ENCODE measurements at places on chromosomes 12 and 14.

DNA sequence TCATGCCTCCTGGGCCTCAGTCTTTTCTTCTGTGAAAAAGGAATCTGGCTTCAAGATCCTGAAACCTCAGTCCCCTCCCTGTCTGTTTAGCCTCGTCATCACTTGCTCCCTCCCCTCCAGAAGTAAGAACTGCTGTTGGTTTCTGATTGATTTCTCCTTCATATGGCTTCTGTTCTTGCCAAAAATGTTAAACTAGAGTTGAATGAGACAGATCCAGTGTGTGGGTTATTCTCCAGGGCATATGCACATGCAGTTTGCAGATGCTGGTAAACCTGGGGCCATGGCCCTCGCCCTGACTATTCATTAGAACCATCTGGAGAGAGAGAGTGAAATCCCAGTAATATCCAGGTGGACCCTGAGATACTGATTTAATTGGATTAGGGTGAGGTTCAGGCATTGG lies 175.1 kb downstream of the TMEM132C start:
- DNase-seq, result no peak

GRCh38 chr14:91207008-91207407 lies 37.5 kb downstream of the GPR68 start:
- no peak for DNase-seq

- no peak for DNase-seq
These were observed 23.8 kb upstream of the SMCO2 start for GRCh38 chr12:27422697-27423096.

GRCh38 chr12:12872139-12872933 lies 19.0 kb upstream of the GPRC5A start:
- no peak for DNase-seq

DNA sequence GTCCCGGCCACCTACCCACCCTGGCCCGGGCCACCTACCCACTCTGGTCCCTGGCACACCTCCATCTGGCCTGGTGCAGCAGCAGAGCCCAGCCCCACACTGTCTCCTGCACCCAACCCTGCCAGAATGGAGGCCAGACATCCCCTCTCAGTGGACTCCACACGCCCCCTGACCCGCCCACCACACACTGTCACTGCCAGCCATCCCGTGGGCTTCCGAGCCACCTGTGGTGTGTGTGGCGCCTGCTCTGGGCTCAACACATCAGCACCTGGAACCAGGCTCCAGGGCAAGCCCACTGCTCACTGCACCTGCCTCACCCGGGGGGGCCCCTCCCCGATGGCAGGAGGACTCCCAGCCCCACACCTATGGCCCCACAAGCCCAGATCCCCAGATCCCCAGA lies 50.5 kb downstream of the FBRSL1 start:
- DNase-seq, result no peak

DNA sequence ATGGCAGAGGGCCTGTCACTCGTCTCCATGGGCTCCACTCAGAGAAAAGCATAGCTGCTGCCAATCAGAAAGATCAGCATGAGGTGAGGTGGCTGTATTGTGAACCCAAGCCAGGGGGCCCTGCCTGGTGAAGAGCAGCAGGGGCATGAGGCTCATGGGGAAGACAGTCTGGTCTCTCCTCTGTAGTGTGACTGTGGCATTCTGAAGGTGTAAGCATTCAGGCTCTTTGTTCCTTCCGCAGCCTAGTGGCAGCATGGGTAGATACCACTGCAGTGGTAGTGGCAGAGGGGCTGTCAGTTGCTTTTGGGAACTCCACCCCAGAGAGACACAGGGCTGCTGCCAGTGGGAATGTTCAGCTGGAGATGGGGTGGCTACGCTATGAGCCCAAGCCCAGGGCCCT lies 5.1 kb upstream of the CLEC4D start:
- DNase-seq, result no peak

DNA sequence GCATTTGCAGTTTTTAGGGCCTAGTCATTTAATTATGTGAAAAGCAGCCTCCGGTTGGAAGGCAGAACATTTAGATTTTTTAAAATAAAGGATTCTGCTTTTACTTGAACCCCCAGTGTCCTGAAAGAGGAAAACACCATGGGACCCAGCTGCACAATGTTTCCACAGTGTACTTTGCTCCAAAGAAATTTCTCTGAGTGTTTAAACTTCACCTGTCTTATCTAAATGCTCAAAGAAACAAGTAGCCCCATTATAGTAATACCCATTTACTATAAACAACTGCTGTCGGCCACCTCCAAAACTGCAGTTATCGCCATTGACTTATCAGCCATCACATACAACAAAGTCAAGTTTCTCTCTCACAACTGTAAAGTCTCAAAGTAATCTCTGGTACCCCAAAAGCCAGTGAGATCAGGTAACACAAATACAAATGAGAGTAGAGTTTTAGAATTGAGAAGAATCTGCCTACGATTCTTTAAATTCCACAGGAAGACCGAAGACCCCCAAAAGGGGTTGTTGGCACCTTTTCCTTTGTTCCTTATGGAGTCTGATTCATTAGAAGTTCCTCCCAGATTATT lies 205.2 kb downstream of the NUBPL start:
- DNase-seq, result no peak

DNA sequence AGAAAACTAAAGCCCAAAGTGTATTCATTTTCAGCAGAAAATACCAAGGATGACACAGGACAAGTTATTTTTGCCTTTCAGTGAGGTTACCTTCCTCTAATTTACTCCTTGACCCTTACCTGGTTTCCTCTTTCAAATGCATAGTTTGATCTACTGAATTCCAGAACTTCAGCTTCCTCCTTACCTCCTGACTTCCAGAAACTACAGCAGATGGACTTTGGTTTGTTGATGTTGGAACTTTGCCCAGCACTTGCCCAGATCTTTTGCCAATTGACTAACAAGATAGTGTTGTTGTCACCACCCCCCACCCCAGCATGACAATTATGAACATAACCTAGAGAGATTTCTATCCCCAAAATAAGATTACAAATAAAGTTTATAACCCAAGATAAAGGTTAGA lies 63.2 kb downstream of the NAV3 start:
- DNase-seq, result no peak

DNA sequence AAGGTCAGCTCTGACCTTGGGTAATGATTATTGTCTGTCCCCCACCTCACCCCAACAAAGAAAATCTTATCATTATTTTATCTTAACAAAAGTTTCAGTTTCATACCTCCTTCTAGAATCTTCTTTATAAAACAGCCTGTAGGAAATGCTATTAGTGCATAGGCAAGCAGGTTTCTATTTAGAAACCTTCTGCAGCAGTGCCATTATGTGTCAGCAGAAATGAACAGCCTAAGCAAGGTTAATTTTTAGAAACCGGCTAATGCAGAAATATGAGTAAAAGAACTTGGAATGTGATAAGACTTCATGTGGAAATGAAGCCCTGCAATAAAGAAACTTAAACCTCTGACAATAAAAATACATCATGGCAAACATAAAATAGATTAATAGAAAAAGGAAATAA lies 814.4 kb downstream of the FSCB start:
- no peak for DNase-seq

- DNase-seq, result no peak
These were observed 20.4 kb upstream of the AMN start for GRCh38 chr14:102902086-102902485.

GRCh38 chr12:64781280-64782190 lies 22.3 kb upstream of the GNS start:
- DNase-seq, result peak; percentile 22

- no peak for DNase-seq
These were observed 877.6 kb upstream of the SEL1L start for GRCh38 chr14:82411298-82411697.

DNA sequence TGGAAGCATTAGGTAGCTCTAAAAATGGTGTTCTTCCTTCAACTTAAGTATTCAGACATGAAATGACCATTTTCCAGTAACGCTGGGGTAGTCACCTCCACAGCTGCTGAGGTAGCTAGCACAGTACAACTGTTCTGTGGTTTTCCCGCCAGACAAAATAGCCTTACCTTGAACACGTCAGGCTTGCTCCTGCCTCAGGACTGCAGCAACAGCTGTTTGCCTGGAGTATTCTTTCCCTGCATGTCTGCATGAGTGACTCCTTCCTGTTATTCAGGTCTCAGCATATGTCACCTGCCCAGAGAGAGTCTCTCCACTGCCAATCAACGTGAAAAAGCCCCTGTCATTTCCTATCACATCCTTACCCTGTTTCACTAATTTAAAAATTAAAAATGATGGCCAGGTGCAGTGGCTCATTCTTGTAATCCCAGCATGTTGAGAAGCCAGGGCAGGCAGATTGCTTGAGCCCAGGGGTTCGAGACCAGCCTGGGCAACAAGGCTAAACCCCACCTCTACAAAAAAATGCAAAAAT lies 37.9 kb downstream of the WDR89 start:
- no peak for DNase-seq

DNA sequence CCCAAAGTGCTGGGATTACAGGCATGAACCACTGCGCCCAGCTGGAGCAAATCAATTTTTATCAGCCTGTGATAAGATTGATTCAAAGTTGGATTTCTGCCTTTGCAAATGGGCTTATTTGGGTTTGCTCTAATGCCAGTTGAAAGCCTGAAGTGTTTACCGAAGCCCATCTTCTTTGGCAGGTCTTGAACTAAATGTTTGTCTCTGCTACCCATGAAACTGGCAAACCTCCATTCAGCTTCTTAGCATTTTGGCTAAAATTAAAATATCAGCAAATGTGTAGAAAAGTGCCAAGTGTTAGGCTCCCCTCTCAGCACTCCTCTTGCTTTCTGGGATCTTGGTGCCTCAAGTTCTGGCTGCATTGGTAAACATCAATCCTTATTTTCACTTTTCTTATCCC lies 61.5 kb downstream of the MGAT4C start:
- DNase-seq, result no peak

GRCh38 chr12:39905152-39905551 lies 200.7 kb downstream of the SLC2A13 start:
- no peak for DNase-seq

DNA sequence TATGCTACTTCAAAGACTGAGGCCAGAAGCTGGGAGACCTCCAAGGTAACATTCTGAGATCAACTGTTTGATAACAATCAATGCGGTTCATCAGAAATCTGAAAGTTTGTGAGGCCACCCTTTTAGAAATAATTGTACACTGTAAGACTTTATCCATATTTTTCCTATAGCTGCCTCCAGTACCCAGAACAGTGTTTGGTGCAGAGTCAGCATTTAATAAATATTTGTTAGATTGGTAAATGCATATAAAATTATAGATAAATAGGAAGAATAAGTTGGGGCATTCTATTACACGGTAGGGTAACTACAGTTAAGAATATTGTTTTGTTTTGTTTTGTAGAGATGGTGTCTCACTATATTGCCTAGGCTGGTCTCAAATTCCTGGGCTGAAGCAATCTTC lies 141.4 kb downstream of the C12orf42 start:
- DNase-seq, result no peak

GRCh38 chr12:123387508-123388176 lies 3.7 kb downstream of the KMT5A start:
- DNase-seq, result no peak

GRCh38 chr14:65239143-65239937 lies 137.0 kb upstream of the MAX start:
- DNase-seq, result no peak

GRCh38 chr14:39267608-39268005 lies 33.9 kb downstream of the MIA2 start:
- no peak for DNase-seq

GRCh38 chr12:77553976-77554619 lies 276.6 kb upstream of the NAV3 start:
- DNase-seq, result no peak

- peak; percentile 53 for DNase-seq
These were observed 77.9 kb downstream of the SPTB start for GRCh38 chr14:64801800-64802199.

DNA sequence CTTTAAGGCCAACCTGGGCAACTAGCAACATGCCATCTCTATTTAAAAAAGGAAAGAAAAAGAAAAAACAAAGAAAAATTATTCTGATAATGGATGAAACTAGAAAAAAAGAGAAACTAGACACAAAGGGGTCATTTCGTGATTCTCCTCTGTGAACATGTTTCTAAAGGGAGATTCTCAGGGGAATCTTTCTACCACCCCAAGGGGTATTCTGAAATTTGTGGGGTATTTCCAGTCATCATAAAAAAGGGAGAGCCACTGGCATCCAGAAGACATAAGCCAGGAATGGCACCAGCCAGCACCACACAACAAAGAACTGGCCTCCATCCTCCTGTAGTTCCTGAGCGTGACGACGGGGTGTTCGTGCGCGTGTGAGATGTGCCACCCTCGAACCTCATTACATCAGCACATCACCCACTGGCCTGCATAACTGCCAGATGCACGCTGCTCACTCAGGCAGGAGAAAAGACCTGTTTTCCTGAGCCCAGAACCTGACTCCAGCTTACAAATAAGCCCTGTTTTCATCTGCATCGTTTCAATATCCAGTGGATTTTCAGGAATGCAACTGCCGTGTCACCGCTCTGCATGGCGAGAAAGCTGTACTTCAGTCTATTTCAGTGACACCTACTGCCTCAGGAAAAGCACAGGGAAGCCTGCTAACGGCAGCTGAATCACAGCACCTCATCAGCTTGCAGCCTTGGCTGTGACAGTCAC lies 23.9 kb downstream of the STX2 start:
- no peak for DNase-seq

- no peak for DNase-seq
These were observed 24.9 kb upstream of the C12orf76 start for GRCh38 chr12:110073049-110073831.

DNA sequence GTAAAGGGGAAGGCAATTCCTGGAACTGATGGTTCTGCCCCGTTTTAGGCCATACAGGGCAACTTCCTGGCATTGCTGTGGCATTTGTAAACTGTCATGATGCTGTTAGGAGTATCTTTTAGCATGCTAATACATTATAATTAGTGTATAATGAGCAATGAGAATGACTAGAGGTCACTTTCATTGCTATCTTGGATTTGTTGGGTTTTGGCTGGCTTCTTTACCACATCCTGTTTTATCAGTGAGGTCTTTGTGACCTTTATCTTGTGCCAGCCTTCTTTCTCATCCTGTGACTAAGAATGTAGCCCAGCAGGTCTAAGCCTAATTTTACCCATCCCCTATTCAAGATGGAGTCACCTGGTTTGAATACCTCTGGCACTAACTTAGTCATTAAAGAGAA lies 51.2 kb downstream of the TESPA1 start:
- no peak for DNase-seq

DNA sequence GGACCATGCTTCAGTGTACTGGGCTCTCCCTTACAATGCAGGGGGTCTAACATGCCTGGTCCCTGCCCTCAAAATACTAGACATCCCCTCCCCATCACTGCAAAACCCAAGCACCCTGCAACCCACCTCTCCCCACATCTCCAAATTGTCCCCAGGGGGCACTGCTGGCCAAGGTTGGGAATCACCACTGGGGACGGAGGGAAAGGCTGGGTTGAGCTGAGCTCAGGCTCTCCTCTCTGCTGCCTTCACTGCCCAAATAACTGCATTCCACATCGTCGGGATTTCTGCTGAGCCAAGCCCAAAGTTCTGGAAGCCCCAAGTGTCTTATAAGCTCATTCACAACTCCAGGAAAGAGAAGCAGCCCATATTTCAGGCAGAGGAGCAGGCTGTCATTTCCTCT lies 69.6 kb downstream of the NT5DC3 start:
- DNase-seq, result peak; percentile 46
